ENCODE measurements at places on chromosomes 7 and 10.

DNA sequence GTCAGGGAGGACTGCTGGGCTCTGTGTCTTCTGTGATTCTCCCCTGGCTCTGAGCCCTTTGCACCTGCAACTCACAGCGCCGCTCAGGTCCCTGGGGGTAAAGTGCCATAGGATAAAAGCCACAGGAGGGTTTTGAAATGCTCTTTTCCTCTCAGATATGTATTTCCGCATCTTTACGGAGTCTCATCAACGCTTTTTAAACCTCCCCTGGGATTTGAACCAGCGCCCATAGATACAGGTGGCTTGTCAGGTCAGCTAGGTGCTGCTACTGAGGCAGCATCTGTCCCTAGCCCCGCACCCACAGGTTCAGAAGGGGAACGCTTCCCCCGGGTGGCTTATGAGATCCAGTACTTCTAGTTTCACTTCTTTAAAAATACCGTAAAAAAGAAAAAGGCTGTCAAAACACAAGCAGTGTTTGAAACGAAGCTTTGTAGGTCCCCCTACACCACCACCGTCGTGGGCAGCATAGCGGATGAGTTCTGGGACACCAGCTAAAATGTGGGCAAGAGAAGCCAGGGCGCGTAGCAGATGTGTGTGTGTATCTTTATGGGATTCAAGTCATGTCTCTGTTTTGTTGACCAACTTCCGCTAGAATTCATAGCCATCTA lies 173.5 kb downstream of the CUX1 start:
- peak; percentile 25 for DNase-seq

- DNase-seq = no peak
Measured at GRCh38 chr7:73487486-73487885, 34.6 kb downstream of the BAZ1B start.

GRCh38 chr7:71017602-71018001 lies 114.3 kb upstream of the GALNT17 start:
- DNase-seq = no peak

- no peak for DNase-seq
Measured at GRCh38 chr7:47470567-47471357, 111.1 kb downstream of the TNS3 start.

DNA sequence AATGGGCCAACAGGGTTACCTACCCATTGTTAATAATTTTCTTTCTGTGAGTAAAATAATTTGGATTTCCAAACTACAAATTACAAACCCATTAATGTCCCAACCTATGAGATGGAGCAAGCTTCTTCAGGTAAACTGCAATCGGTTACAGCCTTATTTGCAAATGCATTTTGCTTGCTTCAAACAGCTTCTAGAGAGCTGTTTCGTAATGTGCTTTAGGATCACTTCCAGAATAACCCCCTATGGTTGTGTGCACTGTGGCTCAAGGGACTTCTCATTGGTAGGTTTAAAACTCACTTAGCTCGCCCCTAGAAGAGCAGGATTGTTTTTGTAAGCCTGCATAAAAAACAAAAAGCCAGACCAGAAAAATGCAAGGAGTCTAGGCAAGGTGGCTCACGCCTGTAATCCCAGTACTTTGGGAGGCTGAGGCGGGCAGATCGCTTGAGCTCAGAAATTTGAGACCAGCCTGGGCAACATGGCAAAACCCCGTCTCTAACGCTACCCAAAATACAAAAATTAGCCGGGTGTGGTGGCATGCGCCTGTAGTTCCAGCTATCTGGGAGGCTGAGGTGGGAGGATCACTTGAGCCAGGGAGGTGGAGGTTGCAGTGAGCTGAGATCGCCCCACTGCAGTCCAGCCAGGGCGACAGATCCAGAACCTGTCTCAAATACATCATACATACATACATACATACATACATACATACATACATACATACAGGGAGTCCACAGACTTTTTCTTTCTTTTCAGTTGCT lies 3.3 kb upstream of the MAP3K8 start:
- peak; percentile 37 for DNase-seq

DNA sequence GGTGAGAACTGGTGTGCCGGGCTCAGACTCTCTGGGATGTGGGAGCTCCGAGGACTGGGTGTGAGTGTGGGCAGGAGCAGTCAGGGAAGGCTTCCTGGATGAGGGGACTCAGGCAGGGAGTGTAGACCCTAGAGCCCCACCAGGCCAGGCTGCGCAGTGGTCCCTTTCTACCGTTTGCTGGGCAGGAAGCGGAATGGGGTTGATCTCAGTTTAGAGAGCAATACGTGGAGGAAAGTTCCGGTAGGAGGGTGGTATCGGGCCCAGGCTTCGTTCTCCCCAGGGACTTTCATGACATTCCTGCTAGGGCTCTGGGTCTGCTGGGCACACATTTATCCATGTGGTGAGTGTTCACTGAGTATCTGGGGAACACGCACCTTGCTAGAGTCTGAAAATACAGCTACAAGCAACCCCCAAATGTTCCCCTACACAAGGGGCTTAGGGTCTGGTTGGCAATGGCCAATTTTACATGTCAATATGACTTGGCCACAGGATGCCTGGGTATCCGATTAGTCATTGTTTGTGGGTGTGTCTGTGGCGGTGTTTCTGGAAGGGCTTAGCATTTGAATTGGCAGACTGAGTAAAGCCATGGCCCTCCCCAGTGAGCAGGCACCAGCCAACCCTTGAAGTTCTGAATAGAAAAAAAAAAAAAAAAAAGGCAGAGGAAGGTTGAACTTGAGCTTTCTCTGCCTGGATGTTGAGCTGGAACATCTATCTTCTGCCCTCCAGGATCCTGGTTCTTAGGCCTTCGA lies 20.8 kb downstream of the GHRHR start:
- no peak for DNase-seq

- DNase-seq = no peak
Measured at GRCh38 chr10:1368842-1369171, 312.6 kb downstream of the WDR37 start.

DNA sequence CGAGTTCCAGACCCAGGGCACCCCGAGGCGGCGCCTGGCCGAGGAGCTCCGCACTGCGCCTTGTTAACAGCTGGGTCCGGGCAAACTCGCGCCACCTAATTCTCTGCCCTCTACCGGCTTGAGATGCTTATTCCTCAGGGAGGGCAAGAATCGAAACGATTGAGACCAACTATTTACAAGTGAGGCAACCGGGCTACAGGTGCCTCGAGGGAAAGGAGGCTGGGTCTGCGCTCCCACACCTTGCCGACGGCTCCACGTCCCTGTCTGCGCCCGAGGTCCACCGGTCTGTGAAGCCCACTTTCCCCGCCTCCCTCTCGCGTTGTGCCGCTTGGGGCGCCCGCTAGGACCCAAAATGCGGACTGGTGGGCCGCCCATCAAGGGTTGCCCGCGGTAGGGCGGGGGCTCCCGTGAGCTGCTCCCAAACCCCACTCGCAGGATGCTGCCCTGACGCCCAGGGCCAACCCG lies 527 bp downstream of the AKR1B1 start:
- DNase-seq = no peak

DNA sequence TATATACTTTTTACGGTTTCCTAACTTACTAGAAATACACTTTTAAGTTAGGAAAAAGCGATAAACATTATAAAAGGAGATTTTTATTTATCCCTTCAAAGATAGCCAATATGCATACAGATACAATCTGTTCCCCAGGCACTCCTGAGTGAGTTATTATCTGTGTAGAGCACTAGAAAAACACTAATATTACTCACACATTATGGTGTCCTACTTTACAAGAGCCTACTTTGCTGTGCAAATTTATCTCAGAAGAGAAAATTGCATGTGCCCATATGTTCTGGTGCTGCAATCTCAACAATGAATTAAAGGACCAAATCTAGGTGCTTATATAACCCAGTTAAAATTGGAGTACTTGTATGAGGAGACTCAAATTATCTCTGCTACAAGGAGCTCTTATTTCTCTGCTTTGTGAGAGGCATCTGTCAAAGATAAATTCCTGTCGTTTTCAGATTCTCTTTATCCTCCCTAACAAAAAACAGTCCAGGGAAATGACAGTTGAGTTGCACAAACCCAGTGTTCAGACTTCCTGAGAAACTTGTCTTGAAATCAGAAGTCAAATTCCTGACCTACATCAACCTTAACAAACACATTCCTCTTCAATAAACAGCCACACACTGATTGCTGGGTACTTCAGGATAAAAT lies 28.9 kb downstream of the CPA1 start:
- no peak for DNase-seq

- no peak for DNase-seq
Measured at GRCh38 chr10:10128387-10128786, 889.3 kb upstream of the CELF2 start.

DNA sequence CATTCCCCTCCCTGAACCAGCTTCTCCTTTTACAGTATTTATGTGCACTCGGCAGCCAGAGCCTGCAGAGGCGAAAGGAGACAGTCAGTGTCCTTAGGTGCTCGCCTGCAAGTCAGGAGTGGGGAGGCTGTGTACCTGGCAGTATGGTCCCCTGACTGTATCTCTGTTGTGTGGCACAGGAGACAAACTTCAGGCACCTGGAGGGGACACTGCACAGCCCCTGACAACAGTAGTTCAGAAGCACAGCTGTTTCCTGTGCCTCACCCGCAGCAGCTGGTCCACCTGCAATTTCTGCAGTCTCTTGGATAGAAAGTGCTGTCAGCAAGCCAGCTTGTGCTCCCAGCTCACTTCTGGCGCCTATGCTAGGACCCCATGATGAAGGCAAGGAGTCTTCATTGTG lies 73.4 kb upstream of the LAMB4 start:
- DNase-seq = no peak

GRCh38 chr7:134480202-134480601 lies 21.3 kb upstream of the AKR1B1 start:
- no peak for DNase-seq

GRCh38 chr10:106504536-106504935 lies 660.0 kb downstream of the SORCS1 start:
- DNase-seq = no peak

GRCh38 chr10:72037266-72037665 lies 51.1 kb downstream of the SPOCK2 start:
- DNase-seq = no peak

GRCh38 chr7:39672176-39672575 lies 48.8 kb downstream of the RALA start:
- no peak for DNase-seq

DNA sequence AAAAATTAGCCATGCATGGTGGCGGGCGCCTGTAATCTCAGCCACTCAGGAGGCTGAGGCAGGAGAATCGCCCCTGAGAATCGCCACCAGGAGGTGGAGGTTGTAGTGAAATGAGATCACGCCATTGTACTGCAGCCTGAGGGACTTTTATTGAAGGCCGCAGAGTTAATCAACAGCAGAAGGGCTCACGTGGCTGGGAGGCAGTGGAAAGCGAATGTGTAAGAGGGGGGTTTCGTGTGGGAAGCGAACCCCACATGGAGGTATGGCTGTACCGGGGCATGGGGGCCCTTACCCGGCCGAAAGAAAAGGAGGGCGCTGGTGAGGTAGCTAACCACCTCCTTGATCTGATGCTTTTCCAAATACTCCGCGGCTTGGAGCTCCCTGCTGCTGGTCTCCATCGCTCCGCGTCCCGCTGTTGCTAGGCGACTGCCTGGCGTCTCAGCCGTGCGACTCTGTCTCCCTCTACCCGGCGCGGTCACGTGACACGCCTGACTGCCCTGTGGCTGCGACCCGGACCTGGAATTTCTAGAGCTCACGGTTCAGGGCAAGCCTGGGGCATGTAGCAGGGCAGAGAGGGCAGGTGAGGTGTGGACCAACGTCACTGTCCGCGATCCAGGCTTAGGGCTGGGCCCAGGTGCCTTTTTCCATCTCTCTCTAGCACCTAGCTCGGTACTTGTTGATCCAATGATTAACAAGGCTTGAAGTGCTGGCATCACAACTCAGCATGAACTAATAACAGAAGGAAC lies at the start of gene EFCAB10:
Gene EFCAB10, minus strand, starts transcription at position 428 of the 746 bp plus-strand sequence. Its CDS starts 30 bp downstream, at position 398.
- peak; percentile 87 for DNase-seq

DNA sequence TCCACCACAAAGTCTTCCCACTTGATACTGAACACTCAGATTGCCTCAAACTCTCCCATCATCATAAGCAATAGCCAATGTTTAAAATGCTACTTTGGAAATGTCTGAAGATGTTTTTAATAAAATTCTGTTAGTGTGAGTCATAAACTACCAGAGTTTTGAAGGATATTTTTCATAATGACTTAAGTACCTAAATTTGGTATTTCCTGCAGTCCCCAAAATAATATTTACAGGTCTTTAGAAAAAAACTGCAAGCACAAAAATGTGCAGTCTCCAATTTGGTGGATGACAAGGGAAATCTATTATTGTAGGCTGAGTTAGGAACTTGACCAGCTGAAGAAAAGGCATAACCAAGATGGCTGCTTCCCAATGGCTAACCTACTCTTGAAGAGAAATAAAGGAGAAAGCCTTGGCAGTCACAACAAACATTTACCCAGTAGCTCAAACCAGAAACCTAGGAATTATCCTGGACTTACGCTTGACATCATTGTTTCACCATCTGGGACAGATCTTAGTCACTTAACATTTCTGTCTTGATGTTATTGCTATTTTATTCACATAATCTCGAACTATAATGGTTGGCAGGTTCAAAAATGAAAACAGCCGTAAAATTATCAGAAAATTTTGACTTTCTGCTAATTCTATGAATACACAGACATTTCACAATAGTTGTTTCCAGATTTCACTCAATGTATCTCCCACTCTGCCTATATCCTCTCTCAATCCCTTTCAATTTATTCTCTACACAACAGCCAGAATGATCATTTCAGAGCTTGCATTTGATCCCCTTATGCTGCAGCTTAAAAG lies 111.2 kb upstream of the STEAP1B start:
- no peak for DNase-seq
